Spinal cord (tissue), 10 donors: ENCODE measurements at places on chromosomes 11 and 22. TPM values are rescaled to one million over a fixed set of nuclear protein-coding genes. Genes with fewer than 3 reads are reported as not detected.

- no peak for DNase-seq
- H3K27me3 ChIP-seq = peaks cover 14% of the 10 kb centered on the region
- no peak overlapping the region for H3K4me3 ChIP-seq
- no peaks in the 10 kb centered on the region for H3K36me3 ChIP-seq
- peaks cover 9% of the 10 kb centered on the region for H3K4me1 ChIP-seq
Measured at GRCh38 chr11:108588287-108588686, 5.3 kb downstream of the EXPH5 start.

- DNase-seq = no peak
- H3K4me1 ChIP-seq = peaks cover 16% of the 10 kb centered on the region
- peaks cover 2% of the 10 kb centered on the region for H3K27me3 ChIP-seq
- H3K4me3 ChIP-seq = no peak overlapping the region
Measured at GRCh38 chr22:44586351-44586990, 88.4 kb upstream of the RTL6 start.

DNA sequence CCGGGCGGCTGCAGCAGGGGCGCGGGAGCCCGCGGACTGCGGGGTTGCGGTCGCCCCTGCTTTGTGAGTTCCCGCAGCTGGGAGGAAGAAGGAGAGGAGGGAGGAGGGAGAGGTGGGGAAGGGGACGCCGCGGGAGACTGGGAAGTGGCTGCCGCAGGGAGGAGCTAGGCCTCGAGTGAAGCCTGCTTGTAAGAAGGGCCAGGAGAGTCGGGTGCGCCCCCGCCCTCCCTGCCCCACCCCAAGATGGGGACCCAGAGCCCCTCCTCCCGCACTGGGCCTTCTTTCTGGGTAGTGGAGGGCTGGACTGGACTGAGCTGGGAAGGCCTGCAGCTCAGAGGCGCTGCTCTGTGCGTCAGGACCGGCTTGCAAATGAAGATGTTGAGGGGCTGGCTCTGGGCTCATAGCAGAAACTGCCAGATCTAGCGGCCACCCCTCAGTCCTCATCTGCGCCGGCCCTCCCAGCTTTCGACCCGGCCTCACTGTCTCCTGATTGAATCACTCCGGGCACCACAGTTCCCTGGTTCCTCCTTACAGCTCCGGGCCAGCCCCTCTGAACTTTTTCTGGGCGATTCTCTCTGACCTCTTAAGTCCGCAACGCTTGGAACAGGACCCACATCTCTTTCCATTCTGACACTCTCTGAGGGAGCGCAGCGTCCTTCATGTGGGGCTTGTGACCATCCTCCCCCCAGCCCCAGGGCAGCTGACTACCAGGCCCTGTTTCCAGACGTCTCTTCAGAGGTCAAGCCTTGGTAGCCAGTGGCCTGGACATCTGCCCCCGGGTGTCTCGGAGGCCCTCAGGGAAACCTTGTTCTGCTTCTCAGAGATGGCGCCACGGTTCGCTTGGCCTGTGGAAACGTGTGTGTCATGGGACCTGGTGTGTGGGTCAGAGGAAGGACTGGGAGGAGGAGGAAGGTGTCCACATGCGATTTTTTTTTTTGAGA is 21.9 kb downstream of the SERPINH1 start:
- peak overlapping the region; percentile 92 for H3K27ac ChIP-seq
- peaks cover 11% of the 10 kb centered on the region for H3K36me3 ChIP-seq
- H3K4me1 ChIP-seq = peaks cover 26% of the 10 kb centered on the region
- H3K27me3 ChIP-seq = no peaks in the 10 kb centered on the region
- peak; percentile 51 for DNase-seq
- peak overlapping the region; percentile 49 for H3K4me3 ChIP-seq

DNA sequence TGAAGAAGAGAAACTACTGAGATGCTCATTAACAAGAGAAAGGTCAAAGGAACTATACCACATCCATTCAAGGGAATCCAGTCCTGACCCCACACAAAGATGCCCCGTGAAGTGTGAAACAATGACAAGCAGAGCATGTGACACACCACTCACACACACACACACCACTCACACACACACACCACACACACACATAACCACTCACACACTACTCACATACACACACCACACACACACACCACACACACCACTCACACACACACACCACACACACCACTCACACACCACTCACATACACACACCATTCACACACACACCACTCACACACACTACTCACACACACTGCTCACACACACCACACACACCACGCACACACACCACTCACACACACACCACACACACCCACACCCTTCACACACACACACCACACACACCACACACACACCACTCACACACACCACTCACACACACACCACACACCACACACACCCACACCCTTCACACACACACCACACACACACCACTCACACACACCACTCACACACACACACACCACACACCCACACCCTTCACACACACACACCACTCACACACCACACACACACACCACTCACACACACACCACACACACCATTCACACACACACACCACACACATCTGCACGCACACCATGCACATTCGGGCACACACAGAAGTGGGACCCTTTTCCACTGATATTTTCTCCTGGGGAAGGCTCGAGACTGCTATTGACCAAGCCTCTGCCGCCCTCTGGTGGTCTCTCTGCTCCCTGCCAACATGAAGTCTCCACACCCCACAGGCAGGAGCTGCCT is 32.0 kb upstream of the COMT start:
- no peak overlapping the region for H3K27ac ChIP-seq
- peak; percentile 93 for DNase-seq
- H3K4me3 ChIP-seq = no peak overlapping the region
- H3K27me3 ChIP-seq = no peaks in the 10 kb centered on the region

DNA sequence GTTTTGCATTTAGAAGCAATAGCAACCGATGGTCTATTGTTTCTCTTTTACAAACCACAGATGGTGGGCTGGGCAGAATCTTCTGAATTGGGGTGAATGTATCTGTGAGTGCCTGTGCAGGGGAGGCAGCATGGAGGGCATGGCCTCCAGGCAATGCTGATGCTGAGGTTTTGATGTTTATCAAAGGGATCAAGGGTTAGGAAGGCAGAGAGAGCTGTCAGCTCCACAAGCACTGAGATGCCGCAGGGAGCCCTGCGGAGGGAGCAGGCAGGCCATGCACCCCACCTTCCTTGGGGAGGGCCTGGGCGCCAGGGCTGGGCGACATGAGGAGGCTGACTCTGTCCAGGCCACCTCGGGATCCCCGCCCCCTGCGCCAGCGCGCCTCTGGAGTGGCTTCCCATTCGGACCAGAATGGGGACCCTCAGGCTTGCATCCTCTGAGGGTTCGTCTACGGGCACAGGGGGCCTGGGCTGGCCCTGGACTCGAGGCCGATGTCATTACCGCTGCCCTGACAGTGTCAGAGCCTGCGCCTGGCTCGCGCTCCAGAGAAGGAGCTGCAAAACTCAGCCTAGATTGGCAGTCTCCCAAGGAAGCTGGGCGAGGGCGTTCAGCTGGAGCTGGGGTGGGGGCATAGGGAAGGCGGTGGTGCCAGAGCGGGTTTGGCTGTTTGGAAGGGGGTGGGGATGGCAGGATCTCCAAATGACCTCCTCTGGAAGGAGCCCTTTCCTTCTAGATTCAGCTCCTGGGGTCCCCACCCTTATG is 13.9 kb upstream of the TH start:
- H3K4me3 ChIP-seq = no peak overlapping the region
- no peak overlapping the region for H3K27ac ChIP-seq
- H3K36me3 ChIP-seq = peaks cover 3% of the 10 kb centered on the region

DNA sequence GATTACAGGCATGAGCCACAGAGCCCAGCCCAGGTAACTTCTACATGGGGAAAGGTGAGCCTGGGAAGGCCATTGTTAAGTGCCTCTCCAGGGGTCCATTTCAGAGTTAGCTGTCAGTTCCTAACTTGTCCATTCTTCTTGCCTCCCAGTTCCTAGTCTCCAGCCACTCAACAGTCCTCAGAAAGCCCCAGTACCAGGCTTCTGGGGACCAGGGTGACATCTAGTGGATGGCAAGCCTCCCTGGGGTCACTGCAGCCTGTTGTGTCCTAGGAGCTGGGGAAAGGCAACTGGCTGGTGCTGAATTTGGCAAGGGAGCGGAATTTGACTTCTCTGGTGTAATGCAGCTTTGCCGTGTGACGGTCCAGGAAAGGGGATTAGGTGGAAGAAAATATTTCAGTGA is 2.1 kb downstream of the LGALS12 start:
- H3K4me1 ChIP-seq = peaks cover 23% of the 10 kb centered on the region
- no peaks in the 10 kb centered on the region for H3K27me3 ChIP-seq
- H3K36me3 ChIP-seq = no peaks in the 10 kb centered on the region
- no peak for DNase-seq
- no peak overlapping the region for H3K4me3 ChIP-seq
- H3K27ac ChIP-seq = no peak overlapping the region

Gene ZBTB16
- 17.9 TPM for total RNA-seq

DNA sequence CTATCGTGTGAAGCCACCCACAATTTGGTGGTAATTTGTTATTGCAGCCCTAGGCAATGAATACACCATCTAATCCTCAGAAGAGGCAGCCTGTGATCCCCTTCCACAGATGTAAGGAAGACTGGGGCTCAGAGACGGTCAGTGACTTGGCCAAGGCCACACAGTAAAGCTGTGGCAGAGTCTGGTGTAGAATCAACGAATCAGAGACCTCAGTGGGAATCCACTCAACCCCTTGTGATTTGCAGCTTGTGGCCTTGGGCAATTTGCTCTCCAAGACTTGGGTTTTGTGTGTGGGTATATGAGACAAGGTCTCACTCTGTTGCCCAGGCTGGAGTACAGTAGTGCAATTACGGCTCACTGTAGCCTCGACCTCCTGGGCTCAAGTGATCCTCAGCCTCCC is 1.9 kb downstream of the LGALS2 start:
- no peak overlapping the region for H3K27ac ChIP-seq
- DNase-seq = no peak
- no peaks in the 10 kb centered on the region for H3K27me3 ChIP-seq
- no peaks in the 10 kb centered on the region for H3K36me3 ChIP-seq

Gene DDTL
- 0.20 TPM for total RNA-seq

GRCh38 chr11:14638561-14638960 is 5.0 kb upstream of the PDE3B start:
- H3K27me3 ChIP-seq = peaks cover 3% of the 10 kb centered on the region
- no peak overlapping the region for H3K27ac ChIP-seq
- no peaks in the 10 kb centered on the region for H3K36me3 ChIP-seq
- DNase-seq = no peak

Gene OVOL1
- not detected for total RNA-seq

- peak within 1 kb of the TSS; percentile 98 for H3K27ac ChIP-seq
- H3K36me3 ChIP-seq = peaks cover 21% of the 10 kb centered on the region
- H3K27me3 ChIP-seq = no peaks in the 10 kb centered on the region
Measured at GRCh38 chr22:30425616-30426387, at the start of gene MTFP1. MTFP1 (plus strand) TSS chr22:30425768; CDS start chr22:30425880, 112 bp downstream.

DNA sequence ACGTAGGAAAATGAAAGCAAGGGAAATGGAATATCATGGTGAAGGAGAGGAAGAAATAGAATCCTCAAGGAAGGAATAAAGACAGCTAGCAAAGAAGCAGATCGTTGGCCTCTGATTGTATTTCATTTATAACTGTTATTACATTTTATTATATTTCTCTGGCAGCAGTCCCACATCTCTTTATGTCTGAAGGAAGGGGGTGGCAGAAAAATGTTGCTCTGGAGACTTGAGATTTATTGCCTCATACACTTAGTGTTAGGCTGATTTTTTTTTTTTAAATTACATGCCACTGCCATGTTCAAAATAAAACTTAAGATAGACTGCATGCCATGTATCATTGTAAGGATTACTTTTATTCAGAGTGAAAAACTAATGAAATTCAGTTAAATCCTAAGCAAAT is 971.7 kb upstream of the CHORDC1 start:
- no peak overlapping the region for H3K4me3 ChIP-seq
- no peak overlapping the region for H3K27ac ChIP-seq
- H3K4me1 ChIP-seq = no peaks in the 10 kb centered on the region
- DNase-seq = no peak
- H3K36me3 ChIP-seq = no peaks in the 10 kb centered on the region

Gene MN1
- 24.6 TPM for total RNA-seq

Gene TMPRSS6
- total RNA-seq = 0.17 TPM
